ENCODE measurements at places on chromosomes 7 and 10.
A peak's percentile ranks its signal among the peaks of the same experiment; 100 is the strongest.

DNA sequence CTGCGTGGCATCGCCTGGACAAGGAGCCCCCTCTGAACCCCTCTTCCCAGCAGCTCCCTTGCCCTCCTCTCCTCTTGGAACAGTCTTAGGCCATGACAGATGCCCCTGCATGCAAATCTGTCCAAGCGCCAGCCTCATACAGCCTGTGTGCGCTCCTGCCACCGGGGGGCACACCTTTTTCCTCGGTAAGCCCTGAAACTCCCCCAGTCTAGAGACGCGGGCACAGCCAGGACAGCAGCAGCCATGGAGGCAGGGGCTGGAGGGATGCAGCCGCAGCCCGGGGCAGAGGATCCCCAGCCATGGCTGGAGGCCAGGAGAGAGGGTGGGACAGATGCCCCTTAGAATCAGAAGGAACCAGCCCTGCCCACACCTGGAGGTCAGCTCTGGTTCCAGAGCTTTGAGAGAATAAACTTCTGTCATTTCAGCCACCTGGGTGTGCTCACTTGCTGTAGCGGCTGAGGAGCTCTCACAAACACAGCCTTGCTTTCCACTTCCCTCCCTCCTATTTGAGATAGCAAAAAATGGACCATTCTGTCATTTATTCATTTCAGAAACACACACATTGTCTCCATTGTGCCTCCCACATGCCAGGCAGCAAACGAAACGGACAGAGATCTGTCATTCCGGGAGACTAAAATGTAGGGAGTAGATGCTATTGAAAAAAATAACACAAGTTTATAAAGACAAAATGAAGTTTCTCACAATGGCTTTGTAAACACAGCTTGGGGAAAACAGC lies 241.5 kb downstream of the WDR37 start:
- no peak for DNase-seq

- DNase-seq: no peak
Observed at GRCh38 chr7:151757274-151757673, 119.6 kb downstream of the PRKAG2 start.

DNA sequence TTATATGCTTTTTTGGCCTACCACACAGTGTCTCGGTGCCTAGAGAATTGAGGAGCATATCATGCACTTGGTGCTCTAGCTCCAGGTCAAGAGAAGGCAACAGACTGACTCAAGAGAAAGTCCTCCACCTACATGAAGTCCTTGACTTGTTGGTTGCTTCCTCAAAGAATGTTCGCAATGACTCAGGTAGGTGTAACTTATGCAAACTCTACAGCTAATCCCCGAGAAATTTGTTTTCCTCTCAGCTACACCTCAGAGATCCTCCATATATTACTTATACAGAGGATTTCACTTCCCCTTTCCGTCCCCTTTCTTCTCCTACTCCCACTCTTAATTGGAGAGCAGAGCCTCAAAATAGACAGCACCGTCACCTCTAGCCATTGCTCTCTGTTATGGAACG lies 1013.1 kb downstream of the KCNMA1 start:
- no peak for DNase-seq

DNA sequence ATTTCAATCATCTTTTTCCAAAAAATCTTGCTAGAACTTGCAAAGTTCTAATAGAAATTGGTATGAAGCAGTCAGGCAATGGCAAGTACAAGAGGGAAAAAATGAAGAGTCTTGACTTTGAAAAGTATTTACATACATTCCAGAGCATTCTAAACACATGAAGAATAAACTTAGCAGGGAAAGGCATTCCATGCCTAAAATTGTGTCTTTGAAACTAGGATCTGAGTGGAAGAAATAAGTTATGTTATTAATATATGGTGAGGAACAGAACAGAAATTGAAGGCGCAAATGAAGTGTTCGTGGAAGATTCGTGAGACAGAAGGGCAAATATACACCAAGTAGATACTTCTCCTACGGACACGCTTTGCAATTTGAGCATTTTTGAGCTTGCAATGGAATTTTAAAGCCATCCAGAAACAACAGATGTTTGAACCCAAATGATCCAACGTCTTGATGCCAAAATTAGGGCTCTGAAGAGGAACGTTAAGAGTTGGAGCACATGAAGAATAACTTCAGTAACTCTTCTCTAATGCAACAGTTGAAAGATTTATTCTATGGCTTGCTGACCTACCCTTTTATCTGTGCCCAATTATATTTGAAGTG lies 40.6 kb upstream of the SEPTIN7 start:
- no peak for DNase-seq

DNA sequence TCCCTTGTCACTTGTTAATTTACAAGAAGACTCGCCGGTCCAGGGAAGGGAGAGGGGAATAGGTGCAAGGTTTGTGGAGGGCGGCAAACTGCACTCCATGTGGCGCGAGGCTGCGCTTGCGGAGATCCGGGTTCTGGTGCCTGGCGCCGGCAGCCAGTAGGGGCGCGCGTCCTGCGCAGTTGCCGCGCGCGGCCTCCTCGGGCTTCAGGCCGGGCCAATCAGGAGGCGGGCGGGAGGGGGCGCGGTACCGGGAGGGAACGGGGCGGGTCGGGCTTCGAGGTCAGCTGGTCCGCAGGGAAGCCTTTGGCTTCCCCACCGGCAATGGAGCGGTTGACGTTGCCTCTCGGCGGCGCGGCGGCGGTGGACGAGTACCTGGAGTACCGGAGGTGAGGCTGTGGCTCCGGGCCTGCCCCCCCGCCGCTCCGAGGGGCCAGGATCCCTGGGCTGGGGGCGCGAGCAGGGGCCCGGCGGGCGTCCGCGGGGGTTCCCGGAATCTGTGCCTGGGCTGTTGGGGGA lies at the start of gene FAM221A:
Gene FAM221A, plus strand, starts transcription at position 302 of the 516 bp plus-strand sequence. Its CDS starts 20 bp downstream, at position 322.
- peak; percentile 89 for DNase-seq

DNA sequence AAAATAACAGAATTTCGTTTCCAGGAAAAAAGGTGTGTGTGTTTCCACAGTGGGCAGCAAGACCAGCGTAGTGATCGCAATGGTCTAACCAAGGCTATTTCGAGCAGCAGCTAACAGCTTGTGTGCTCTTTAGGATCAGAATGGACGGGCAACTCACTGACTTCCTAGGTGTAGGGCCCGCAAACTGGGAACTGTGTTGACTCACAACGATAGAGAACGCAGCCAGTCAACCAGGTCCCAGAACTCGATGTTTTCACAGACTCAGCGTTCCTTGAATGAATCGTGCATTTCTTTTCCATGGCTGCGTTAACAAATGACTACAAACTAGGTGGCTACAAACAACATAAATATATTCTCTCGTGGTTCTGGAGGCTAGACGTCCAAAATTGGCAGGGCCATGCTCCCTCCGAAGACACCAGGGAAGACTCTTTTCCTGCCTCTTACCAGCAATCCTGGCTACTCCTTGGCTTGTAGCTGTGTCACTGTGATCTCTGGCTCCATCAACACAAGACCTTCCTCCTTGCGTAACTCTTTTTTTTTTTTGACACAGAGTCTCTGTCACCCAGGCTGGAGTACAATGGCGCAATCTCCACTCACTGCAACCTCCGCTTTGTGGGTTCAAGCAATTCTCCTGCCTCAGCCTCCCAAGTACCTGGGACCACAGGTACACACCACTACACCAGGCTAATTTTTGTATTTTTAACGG lies 39.1 kb downstream of the PODXL start:
- no peak for DNase-seq

DNA sequence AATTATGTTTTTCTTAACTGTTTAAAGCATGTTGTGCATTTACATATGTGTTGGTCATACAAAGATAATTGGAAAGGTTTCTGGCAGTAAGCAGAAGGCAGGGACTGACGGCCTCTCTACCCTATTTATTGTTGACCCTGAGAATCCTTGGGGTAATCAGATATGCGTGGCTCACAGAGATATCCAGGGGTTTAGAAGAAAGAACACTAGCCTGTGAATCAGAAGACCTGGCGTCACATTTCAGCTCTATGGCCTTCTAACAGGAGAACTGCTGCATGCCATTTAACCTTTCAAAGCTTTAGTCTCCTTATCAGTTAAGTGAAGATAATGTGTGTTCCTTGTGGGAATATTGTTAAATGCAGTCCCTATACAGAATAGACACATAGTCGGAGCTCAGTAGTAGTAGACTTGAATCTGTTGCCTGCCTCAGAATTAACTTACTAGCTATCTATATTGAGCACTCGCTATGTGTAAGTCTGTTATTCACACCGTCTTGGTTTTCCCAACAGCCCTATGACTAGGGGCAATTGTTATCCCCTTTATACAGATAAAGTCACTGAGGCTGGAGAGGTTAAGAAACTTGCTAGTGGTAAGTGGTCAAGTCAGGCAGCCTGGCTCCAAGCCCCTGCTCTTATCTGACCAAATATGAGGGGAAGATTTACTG lies 129.6 kb upstream of the ANKRD1 start:
- DNase-seq: no peak

DNA sequence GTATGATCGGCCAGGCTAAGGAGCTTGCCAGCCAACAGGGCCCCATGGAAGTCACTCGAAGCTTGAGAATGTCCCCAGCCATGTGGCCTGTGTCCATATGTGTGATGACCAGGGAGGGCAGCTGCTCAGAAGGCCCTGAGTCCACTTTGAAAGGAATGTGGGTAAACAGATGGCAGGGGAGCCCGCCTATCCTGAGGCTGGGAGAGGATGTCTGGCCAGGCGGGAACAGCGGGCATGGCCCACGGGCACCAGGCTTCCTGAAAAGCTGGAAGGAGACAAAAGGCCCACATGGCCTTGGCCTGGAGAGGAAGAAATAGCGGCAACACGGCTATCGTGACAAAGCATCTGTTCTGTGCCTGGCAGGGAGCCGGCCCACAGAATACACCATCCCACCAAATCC lies 137.9 kb upstream of the PPIF start:
- DNase-seq: no peak

DNA sequence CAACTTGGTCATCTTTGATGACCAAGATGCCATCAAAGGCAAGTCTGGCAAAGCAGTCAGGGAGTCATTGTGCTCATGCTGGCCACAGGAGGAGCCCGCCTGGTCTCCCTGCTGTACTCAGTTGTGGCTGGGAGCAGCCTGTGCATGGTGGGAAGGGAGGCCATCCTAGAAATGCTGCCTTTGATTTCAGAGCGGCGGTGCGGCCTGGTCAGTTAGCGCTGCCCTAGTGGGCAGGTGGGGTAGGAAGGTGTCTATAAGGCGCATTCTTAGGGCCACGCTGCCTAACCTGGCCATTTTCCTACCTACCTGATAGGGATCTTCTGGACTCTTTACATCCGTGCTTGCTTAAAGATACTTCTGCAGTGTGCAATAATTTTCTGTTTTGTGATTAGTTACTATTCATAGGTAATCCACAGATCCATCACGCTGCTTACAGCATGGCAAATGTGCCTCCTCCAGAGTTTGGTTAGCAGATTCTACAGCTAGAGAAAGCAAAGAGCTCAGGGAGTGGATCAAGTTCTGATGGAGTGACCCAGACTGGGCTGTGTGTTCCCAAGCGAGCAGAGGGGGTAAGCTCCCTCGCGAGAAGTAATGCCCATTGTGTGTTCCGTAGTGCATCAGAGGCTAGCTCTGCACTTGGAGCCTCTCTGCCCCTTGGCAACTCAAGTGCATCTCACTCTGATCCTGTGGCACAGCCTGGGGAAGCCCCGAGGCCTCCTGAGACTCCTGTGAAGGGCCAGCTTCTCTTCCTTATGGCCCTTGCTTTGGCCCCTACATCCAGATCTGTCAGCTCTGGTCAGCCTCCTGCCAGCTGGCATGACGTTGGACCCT lies 970.1 kb upstream of the ZNF722 start:
- no peak for DNase-seq

DNA sequence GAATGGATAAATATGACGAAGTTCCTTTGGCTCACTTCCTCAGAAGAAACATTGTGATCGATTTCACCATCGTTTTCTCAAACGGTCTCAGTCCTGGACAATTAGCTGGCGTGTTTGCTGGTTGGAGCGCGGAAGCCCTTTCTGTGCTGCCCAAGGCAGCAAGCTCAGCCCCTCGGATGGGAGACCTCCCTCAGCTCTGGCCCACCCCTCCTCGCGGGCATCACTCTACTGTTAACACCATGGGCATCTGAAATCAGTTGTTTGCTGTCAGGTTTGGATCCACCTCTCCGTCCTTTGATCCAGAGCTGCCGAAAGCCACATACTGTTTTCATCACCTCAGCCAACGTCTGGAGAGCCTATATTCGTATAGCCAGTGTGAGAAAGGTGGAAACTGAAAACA lies 68.2 kb downstream of the C10orf143 start:
- no peak for DNase-seq

DNA sequence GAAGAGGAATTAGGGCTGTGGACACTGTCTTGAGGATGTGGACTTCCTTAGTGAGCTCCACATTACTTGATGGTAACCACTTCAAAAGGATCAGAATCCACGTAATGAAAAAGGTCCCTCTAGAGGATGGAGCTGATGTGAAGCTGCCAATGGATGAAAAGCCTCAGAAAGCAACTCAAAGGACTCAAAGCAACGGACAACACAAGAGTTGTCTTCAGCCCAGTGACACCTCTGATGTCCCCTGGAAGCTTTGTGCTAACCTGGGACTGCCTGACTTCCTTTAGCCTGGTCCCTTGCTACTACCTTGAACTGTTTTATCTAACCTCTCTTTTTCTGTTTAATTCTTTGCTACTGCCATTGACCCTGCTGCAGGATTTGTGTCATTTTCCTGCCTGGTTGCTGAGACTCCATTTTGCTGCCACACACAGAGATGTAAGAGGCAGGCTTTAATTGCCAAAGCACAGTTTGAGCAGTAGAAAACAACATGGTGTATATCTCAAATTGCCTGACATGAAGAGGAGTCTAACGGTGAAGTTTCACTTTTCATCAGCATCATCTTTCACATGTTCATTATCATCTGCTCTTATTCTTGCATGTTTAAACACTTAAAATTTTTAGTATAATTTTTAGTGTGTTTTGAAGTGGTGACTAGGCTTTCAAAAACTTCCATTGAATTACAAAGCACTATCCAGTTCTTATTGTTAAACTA lies 11.1 kb upstream of the SGCE start:
- DNase-seq: no peak

GRCh38 chr10:77710081-77710551 lies 72.5 kb upstream of the KCNMA1 start:
- DNase-seq: no peak

- no peak for DNase-seq
Observed at GRCh38 chr10:58262766-58263165, 4.9 kb downstream of the IPMK start.

DNA sequence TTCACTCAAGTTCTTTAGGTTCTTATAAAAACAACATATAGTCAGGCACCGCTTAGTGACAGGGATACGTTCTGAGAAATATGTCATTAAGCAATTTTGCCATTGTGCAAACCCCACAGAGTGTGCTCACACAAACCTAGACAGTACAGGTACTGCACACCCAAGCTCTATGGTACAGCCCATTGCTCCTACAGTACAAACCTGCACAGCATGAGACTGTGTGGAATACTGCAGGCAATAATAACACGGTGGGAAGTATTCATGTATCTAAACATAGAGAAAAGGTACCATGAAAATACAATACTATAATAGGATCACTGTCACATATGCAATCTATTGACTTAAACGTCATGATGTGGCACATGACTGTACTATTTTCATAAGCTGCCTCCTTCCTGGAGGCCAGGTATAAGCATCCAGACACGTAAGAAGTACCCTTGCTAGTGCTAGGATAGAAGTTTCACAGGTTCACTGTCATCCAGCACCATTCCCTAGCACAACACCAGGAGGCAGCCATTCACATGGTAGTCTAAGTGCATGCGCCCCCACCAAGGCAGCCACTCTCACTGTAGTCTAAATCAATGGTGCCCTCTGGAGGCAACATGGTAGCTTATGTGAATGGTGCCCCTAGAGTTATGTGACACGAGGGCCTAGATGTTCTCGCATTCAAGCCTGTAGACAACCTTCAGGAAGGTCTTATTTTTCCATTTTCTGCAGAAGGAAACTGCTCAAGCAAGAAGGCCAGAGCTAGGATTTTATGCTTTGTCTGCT lies 98.5 kb downstream of the ARHGAP22 start:
- DNase-seq: peak; percentile 10

GRCh38 chr10:117550076-117550475 lies 7.5 kb downstream of the EMX2 start:
- no peak for DNase-seq

All from LoVo (cell line).